Hypothalamus (tissue), 51 donors: ENCODE measurements at places on chromosomes 16 and 17.

- DNase-seq = no peak
Observed at GRCh38 chr16:59993101-59993500, 1259.0 kb upstream of the GOT2 start.

- no peak for DNase-seq
Observed at GRCh38 chr16:62805221-62805857, 769.1 kb upstream of the CDH8 start.

DNA sequence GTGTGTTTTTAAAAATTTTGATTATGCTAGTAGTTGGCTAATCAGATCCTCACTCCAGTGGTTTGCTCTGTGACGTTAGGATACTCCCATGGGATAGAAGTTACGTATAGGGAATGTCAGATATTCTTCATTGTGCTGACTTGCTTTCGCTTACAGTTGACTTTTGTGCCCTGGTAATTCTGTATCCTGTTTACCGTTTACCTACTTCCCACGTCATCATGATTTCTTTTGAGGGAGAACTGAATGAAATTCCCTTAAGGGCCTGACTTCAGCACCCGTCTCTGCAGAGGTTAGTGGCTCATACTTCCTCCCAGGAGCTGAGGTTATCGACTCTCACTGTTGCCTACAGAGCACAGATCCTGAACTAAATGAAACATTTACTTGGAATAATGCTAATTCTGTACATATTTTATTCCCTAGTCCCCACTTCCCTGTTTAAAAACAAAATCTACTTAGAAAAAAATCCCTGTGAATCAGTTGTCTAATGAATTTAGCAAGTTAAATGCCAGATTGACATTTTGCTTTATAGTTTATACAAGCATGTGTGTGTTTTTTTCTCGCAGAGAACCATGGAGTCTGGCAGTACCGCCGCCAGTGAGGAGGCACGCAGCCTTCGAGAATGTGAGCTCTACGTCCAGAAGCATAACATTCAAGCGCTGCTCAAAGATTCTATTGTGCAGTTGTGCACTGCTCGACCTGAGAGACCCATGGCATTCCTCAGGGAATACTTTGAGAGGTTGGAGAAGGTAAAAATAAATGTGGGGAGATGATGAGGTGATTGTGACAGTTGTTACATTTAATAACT, 2.8 kb downstream of the PRKAR1A start:
- DNase-seq = peak; percentile 23

DNA sequence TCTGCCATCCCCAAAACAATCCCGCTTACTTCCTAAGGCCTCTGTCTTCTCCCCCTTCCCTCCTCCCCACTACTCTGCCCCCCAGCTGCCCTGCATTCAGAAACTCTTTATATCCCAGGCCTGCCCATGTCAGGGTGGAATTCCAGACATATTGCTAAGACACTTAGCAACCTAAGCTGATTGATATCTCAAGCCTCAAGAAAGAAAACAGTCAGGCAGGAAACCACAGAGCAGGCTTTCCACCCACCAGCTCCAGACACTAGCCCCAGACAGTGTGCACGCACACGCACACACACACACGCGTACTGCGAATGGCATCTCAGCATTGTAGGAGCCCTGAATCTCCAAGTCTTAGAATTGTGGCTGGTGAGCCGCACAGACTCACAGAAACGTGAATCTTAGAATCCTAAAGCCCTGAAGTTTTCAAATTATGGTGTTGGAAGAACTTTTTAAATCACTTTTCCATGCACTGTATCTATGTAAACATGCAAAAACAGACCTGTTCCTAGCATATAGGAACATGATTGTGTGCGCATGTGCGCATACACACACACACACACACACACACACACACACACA, 8.8 kb upstream of the LPCAT2 start:
- peak; percentile 18 for DNase-seq

- DNase-seq = no peak
Observed at GRCh38 chr16:49776734-49777133, 79.2 kb downstream of the ZNF423 start.

DNA sequence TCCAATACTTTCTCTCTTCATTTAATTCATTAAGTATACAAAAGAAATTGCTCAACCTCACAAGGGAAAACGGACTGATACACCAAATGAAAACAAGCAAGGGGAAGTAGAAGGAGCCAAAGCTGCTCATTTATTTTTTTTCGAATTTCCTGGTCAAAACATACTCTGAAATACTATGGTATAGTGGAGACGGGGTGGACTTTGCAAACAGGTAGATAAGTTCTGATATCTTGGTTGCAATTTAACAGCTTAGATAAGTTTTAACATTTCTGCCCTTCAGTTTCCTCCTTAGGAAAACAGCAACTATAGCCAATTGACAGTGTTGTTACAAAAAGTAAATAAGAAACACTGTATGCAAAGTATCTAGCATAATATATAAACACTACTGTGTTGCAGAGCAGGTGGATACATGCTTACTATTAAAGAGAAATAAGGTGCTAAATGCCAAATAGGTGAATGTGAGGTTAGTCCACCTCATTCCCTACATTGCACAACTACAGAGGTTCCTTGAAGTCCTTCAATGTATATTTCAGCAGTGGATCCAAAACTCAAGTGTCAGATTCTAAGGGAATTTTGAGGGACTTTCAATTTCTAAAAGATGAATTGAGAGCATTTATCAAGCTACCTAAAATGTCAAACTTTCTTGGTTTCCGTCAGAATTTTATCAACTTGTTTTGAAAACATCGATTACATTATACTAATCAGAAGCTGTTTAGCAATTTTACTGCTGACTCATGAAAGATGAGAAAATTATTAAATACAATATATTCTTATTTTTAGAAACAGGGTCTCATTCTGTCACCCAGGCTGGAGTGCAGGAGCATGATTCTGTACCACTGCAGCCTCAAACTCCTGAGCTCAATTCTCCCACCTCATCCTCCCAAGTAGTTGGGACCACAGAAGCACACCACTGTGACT, 11.0 kb downstream of the CCDC47 start:
- no peak for DNase-seq

GRCh38 chr16:23293016-23293415, 9.1 kb upstream of the SCNN1B start:
- DNase-seq = no peak

- DNase-seq = no peak
Observed at GRCh38 chr16:70475054-70475871, 20.9 kb downstream of the FCSK start.

DNA sequence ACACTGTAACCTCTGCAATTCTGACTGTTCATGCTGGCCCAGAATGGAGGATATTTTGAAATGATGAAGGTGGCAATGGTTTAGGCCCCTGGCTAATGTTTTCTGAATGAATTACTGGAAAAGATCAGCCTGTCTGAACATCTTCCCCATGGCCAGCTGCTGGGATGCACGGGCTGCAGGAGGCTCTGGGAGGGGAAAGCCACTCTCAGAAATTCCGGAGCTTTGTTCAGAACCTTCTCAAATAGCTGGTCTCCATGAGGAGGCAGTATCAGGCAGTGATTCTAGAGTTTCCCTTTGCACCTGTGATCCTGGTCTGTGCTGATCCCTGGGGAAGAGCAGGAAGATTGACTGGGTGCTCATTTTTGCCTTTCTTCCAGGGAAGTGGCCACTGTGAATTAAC, 5.0 kb downstream of the SLC6A2 start:
- no peak for DNase-seq

DNA sequence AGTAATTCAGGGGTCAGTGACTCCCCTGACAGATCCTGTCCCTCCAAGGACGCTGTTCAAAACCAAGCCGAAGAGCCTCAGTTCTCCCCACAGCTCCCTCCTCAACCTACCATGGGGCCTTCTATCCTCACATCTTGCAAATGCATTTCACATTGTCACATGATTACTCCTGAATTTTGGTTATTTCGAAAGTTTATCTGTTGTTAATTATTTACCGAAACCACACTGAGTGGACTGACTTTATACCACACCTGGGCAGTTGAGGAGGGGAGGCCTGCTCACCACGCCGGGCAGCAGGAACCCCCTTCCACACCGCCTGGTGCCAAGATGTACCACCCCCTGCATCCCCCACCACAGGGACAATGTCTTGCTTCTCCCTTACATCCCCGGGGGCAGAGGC, 4.7 kb downstream of the TIMP2 start:
- DNase-seq = no peak

DNA sequence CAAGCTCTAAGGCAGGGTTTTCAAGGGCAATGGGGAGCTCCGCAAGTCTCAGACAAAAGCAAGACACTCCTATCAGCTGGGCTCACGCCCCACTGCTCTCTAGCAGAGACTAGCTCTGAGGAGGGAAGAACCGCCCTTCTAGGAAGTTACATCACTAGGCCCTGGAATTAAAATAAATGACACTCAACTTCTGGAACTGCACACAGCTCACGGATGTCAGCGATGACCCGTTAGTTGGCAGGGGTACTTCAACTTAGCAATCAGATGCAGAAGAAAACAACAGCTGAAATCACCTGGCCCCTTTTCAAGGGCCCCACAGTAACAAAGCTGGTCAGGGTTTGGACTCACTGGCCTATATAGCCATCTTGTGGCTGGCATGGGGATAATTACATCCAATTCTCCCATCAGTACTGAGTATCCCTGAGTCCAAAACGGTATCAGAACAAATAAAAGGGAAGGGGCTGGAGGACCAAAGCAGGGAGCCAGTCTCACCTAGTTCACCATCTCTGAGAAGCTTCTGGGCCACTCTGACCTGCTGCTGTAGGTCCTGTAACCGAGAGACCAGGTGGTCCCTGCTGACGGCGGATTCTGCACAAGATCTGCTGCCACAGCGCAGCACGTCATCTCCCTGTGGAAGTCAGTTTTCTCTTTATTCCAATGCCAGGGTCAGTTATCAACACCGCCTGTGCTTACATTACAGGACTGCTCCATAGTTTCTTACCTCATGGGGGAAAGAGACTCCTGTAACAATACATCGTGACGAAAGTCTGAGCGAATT, 22.2 kb downstream of the SERPINF1 start:
- no peak for DNase-seq

DNA sequence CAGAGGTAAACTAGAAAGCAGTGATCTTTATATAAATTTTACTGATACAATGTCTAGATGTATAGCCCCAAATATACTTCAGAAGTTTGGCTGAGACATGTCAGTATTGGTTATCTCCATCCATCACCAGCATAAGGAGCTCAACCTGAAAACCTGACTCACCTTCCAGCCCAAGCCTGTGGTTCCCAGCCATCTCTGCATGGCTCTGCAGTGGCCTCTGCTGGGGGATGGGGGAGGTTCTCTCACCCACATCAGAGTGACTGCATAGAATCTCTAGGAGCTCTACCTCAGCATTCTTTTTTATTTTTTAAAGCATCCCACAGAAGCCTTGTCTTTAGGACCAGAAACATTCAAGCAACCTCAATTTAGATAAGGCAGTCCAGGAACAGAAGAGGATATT, 27.3 kb downstream of the USP7 start:
- peak; percentile 12 for DNase-seq

- no peak for DNase-seq
Observed at GRCh38 chr16:86850670-86851069, 272.3 kb downstream of the FOXL1 start.

DNA sequence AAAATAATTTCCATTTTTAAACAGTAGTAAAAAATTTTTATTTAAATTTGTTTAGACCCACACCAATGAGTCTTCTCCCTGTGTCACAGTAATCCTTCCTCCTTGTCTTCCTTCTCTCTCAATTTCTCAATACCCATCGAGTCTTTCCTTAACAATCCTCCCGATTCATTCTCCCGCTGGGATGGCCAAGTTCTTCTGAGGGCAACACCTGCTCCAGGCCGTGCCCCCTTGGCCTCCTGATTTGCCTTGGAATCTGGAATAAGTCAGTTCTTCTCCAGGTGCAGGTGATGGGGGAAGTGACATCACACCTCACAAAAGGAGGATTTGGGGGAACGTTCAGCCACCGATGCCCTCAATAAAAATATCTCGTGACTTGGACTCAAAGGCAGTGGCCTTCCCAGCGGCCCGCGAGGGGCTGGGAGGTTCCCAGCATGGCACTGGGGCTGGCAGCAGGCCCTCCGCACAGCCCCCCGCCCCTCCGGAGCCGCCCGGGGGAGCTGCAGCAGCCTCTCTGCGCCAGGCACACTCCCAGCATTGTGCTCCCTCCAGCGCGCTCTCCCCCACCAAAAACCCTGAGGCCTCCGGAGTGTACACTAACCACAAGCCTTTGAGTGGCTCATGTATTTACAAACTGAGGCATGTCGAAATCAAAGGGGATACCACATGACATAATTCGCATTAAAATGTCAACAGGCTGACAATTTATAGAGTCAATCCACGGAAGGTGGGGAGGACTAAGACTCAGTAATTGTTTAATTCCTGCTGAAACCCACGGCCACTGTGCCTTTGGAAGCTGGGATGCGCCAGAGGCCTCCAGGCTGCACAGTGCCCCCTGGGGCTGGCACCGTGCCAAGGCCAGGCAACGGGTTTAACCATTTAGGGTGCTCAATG, 120.5 kb downstream of the ZFHX3 start:
- DNase-seq = no peak

GRCh38 chr16:49012961-49013726, 268.5 kb downstream of the CBLN1 start:
- DNase-seq = peak; percentile 27

- no peak for DNase-seq
Observed at GRCh38 chr16:84153660-84154214, 8.6 kb downstream of the DNAAF1 start.

GRCh38 chr17:7039832-7040231, 4.0 kb downstream of the SLC16A13 start:
- DNase-seq = no peak

- no peak for DNase-seq
Observed at GRCh38 chr16:68217506-68217905, 18.4 kb downstream of the ESRP2 start.

- no peak for DNase-seq
Observed at GRCh38 chr16:73053364-73054124, 5.6 kb upstream of the ZFHX3 start.

GRCh38 chr17:28738680-28739384, 5.0 kb upstream of the TRAF4 start:
- DNase-seq = no peak

DNA sequence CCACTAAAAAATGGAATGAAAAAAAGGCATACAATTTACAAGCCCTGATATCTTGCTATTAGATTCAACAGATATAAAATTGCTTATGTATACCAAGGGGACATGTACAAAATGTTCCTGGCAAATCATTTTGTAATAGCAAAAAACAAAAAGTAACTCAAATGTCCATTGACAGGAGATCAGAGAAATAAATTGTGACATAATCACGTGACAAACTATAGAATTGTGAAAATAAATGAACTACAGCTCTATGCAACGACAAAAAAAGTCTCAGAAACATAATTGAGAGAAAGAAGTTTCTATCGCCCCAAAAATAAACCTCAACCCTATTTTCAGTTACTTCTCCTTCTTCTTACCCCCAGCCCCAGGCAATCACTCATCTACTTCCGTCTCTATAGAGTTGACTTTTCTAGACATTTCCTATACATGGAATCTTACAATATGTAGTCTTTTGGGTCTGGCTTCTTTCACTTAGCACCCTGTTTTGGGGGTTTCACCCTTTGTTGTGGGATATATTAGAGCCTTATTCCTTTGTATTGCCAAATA, 12.1 kb upstream of the ACE start:
- DNase-seq = no peak

DNA sequence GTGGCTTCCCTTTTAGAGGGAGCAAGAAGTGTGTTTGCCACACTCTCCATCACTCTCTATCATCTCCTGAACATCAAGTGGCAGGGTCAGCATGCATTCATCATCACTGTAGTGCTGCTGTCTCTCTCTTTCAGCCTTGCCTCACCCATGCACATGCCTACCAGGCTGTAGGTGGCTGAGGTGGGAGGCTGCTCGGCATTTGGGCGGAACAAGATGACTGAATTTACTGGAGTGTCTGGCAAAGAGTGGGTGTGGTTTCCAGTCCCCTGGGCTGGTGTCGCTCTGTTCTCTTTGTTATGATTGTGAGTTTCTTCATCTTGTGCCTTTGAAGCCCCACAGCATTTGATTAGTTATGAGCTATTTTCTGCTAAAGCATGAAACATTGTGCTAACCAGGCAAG, 541.9 kb upstream of the EEF2KMT start:
- no peak for DNase-seq
